ENCODE measurements at places on chromosomes 1 and 21.

GRCh38 chr1:224198572-224198971 is 15.5 kb downstream of the DEGS1 start:
- DNase-seq, result no peak

GRCh38 chr1:94319319-94320102 is 82.1 kb upstream of the ARHGAP29 start:
- no peak for DNase-seq

DNA sequence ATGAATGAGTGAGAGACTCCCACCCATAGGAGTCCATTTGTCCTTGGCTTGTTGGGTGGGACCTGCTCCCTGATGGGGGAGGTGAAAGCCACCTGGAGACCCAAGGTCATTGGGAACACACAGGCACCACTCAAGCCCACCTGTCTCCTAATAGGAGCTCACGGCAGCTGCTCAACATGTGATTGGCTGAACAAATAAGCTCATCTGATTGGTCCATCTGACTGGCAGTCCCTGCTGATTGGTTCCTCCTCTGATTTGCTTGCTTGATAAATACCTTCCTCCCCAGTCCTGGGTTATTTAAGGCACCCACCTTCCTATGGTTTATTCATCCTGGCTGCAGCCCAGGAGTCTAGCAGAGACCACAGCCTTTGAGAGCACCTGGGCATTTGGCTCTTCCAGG is 502.9 kb downstream of the PTPRU start:
- DNase-seq, result no peak

GRCh38 chr1:198773030-198773429 is 134.2 kb downstream of the PTPRC start:
- no peak for DNase-seq

DNA sequence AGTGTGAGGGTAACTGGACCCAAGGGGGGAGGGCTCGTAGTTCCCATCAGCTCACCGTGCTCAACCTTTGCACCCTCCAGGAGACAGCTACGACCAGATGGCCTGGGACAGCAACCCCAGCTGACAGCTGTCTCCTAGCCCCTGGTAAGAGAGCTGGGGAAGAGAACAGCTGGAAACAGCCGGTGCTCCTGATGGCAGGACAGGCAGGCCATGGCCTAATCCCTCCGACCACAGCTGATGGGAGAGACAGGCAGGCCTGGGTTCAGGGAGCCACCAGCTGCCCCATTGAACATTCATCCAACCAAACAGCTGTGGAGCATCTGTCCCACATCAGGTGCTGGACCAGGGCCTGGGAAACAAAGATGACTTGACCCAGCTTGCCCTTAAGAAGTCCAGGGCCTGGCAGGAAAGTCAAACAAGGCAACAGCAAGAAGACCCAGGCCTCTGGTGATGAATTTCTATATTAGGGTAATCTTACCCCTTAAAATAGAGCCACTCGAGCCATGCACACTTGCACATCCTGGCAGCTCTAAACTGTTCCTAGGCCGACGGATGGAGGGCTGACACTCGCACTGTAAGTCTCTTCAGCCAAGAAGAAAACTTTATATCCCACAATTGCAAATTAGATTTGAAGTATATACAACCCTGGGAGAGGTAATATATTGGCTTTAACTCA is 12.2 kb downstream of the OLFML2B start:
- no peak for DNase-seq

DNA sequence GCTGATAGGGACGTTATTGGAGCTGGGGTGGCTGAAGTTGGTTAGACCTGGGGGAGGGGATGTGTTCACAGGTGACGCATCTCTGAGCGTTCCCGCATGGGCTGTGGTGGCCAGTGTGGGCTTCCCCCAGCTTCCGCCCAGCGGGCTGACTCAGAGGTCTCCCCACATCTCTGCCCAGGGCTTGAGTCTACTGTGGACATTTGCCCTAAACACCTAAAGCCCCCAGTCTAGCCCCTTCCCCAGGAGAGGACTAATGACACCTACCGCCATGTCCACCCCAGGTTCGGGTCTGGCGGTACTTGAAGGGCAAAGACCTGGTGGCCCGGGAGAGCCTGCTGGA is 2.0 kb downstream of the AGRN start:
- no peak for DNase-seq

DNA sequence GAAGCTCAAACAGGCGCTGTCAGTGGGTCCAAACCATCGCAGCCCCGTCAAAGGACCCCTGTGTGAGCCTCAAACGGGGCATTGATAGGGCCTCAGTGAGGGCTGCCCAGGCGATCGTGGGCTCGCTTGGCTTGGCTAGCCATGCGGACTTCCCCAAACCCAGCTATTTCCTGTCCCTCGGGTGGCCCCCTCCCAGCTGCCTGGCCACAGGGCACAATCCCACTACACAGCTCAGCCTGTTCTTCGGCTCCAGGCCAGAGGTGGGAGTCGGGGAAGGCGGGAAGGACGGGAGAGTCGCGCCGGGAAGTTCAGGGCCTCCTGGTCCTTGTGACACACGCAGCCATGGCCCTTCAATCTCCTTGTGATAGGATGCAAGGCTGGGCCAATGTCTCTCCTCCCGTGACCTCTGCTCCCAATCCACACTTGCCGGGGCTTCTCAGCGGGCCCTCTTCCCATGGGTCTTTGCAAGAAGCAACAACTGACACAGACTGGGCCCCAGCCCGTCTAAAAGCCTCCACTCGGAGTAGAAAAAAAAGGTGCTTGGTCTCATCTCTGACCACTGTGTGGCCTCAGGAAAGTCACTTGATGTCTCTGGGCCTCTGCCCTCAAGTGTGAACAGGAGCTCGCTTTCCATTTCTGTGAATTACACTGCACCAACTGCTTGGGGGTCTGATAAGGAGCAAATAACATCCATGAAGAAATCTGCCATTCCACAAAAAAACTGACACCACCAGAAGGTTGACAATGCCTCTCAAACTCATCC is 7.1 kb upstream of the MATN1 start:
- no peak for DNase-seq

GRCh38 chr1:164914208-164914607 is 355.2 kb downstream of the PBX1 start:
- DNase-seq, result no peak

GRCh38 chr1:92230736-92231135 is 13.0 kb downstream of the C1orf146 start:
- no peak for DNase-seq

DNA sequence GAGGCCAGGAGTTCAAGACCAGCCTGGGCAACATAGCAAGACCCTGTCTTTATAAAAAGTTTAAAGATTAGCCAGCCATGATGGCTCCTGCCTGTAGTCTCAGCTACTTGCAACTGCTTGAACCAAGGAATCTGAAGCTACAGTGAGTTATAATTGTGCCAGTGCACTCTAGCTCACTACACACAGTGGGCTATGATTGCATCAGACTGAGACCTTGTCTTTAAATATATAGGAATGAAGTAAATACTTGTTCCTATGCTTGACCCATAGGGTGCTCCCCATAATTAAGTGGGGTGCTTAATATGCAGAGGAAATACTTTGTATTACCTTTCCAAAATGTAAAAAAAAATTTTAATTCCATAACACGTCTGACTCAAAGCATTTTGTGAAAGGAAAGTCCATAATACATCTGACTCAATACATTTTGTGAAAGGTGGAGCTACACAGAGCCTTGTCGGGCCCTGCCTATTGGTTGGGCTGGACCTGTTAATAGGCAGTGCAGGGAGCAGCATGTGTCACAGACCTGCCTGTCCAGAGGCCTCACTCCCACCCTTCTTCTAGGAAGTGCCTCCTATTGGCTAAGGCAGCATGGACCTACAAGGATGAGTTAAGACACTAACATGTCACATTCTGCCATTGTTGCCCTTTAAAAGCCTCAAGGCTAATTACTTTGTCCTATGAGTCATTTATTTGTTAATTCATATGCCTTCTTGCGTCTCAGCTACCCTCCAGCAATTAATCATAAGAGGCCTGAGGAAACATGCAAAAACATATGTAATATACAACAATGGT is 33.6 kb downstream of the CD58 start:
- DNase-seq, result no peak

DNA sequence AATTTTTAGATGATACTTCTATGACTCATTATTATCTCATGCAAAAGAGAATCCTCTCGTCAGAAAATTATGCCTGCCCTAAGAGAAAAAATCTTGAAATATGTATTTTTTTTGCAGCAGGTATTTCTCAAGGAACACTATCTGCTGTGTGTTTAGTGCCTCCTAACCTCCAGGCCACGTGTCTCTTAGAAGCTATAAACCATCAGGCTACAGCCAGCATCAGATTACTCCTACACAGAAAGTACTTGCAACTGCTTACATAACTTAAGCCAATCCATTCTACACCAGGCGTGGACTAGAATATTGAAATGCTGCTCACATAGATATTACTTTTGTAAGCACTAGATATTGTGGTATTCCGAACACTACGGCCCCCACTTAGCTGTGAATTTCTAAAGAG is 933.4 kb downstream of the PLA2G4A start:
- no peak for DNase-seq

GRCh38 chr21:25925936-25926335 is 191.2 kb downstream of the GABPA start:
- DNase-seq, result no peak

GRCh38 chr21:24896735-24897124 is 710.6 kb downstream of the MRPL39 start:
- no peak for DNase-seq

GRCh38 chr1:171801487-171801891 is 20.0 kb downstream of the METTL13 start:
- DNase-seq, result peak; percentile 48

DNA sequence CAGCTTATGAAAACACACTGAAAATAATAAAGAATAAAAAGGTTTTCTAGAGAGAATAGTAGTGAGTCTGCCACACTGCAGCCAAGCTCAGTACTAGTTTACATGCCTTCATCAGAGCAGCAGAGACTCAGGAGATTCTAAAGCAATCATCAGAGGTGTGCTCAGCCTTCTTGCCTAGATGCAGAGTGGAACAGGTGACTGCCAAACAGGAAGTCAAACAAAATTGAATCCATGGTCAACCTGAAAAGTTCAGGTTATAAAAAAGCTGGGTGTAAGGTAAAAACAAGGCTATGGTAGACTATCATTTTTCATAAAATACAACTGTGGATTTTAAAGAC is 165.3 kb upstream of the C1orf105 start:
- DNase-seq, result no peak

DNA sequence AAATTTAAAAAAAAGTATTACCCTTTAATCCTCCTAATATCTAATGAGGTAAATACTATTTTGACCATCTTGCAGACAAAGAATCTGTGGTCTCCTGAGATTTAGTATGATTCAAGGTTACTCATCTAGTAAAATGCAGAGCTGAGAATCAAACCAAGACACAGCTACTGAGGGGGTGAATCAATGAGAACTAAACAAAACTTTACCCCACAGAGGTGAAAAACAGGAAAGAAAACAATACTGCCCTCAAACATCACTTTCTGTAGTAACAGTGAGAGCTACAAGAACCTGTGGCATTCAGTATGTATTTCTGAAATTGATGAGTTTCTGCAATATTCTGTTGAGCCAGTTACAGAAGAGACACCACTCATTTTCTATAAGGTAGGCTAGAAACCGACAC is 85.1 kb downstream of the JAK1 start:
- DNase-seq, result no peak

- no peak for DNase-seq
These were observed 71.8 kb upstream of the PKN2 start for GRCh38 chr1:88612292-88612691.

DNA sequence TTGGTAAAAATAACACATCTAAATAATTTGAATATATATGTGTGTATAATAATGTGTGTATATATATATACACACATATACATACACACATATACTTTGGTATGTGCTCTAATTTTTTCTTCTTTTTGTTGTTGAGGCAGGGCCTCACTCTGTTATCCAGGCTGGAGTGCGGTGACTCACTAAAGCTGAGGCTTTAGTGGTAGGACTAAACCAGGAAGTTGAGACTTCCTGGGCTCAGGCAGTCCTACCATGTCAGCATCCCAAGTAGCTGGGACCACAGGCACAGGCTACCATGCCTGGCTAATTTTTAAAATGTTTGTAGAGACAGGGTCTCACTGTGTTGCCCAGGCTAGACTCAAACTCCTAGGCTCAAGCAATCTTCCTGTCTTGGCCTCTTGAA is 46.7 kb upstream of the CXADR start:
- DNase-seq, result no peak

- no peak for DNase-seq
These were observed 211.0 kb downstream of the PATJ start for GRCh38 chr1:61953076-61953789.

DNA sequence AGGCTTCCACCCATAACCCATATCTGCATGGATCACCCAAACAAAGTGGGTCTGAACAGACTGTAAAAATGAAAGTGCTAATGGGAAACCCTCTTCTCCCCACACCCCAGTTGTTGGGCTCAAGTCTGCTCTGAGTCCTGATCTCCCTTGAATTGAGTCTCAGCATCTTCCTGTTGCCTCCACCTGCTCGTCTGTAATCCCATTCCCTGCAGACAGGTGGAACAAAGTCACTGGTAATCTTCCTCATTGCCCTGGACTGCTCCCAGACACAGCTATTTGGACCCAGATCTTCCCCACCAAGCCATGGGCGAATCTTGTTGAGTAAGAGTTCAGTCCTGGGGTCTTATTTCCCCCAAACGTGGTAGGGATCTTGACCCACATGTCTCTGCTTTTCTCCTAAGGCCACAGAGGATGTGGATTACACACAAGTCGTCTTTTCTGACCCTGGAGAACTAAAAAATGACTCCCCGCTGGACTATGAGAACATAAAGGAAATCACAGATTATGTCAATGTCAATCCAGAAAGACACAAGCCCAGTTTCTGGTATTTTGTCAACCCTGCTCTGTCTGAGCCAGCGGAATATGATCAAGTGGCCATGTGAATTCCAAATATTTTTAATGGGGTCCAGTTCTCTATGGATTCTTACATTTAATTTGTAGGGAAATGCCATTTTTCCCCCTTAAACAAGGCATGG is 15.7 kb downstream of the AVPR1B start:
- no peak for DNase-seq

DNA sequence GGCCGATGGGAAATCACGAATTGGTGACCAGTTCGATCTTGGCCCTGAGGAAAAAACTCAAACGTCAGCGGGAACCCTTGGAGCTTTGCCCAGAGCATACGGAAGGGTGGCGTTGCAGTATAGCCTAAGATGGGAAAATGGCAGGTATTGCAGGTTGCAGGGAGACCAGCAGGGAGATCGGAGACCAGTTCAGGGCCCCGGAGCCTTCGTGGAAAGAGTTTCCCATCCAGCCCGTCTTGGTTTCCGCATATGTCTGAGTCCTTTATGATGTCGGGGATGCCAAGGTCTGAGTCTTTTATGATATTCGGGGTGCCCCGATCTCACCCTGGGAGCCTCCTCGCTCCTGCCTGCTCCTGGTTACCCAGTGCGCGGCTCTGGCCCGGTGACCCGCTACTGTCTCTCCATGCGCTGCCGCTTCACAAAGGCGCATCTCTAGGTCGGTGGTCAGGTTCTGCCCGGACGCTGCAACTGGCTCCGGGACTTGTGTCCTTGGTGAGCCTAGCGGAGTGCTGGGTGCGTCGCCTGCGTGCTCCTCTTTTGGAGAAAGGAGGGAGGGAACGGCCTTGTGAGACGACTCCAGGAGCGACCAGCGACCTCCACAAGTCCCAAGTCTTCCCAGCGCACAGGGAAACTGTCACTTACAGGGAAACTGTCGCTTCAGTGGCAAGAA is 94.2 kb downstream of the PRKAB2 start:
- no peak for DNase-seq
